ENCODE measurements at places on chromosomes 1 and 21.

- DNase-seq = peak; percentile 60
Observed at GRCh38 chr21:41877901-41878830, 978 bp downstream of the PRDM15 start.

DNA sequence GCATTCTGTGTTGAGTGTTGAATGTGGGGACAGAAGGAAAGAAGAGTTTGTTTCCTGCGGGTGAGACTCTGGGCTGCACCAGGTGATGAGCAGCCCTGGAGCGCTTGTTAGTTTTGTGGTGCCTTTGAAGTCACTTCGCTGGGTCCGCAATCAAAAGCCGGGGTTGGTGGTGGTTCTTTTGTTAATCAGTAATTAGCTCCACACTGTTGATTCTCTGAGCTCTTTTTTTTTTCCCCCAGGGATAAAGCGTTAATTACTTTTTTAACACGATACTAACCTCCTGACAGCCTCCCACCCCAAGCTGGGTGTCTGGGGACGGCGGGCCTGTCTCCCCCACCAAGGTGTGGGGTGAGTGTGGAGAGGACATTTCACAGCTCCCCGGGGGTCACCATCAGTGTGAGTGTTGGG is 56.6 kb downstream of the AGPAT3 start:
- DNase-seq = no peak

- no peak for DNase-seq
Observed at GRCh38 chr1:155071701-155072100, 6.9 kb upstream of the EFNA3 start.

DNA sequence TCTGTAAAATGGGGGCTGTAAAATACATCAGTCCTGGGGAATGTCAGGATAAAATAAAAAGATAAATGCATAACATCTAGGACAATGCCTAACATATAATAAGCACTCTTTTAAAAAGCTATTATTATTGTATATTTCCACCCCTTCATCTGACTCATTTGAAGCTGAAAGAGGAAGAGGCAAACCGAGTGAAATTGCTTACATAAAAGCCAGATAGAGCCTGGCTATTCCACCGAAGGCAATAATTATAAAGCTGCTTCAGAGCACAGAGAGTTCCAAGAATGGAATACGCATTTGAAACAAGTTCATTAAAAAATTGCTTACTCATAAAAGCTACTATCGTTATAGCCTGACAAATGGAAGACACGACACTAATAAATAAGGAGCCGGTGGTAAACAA is 186.1 kb upstream of the CAMK1G start:
- DNase-seq = no peak

- DNase-seq = no peak
Observed at GRCh38 chr1:183996040-183996384, 41.5 kb downstream of the COLGALT2 start.

GRCh38 chr1:45266151-45266801 is 59.9 kb upstream of the ZSWIM5 start:
- DNase-seq = peak; percentile 91

Data from fibroblast of pulmonary artery (primary cell).